A172 (cell line): ENCODE measurements at places on chromosomes 16 and 17. TPM values are rescaled to one million over a fixed set of nuclear protein-coding genes. Genes with fewer than 3 reads are reported as not detected.

The VPS25 gene
- 174 and 181 TPM in 2 replicates for total RNA-seq

The SDR42E1 gene
- total RNA-seq = 0.03 and 0.14 TPM in 2 replicates

The FMNL1 gene
- 36.3 and 44.8 TPM in 2 replicates for total RNA-seq

The CD300H gene
- total RNA-seq = not detected in 2 replicates

The SLC2A4 gene
- not detected in 2 replicates for total RNA-seq

The CCP110 gene
- total RNA-seq = 19.5 and 19.9 TPM in 2 replicates

The HASPIN gene
- 20.5 and 22.6 TPM in 2 replicates for total RNA-seq

The NOXO1 gene
- total RNA-seq = 0.19 TPM in 1 of 2 replicates, not detected in the other

The DYNLRB2 gene
- not detected in 2 replicates for total RNA-seq

The PRSS8 gene
- 2.9 and 4.2 TPM in 2 replicates for total RNA-seq

The SLC5A11 gene
- 0.05 TPM in 1 of 2 replicates, not detected in the other for total RNA-seq

The FKBP10 gene
- total RNA-seq = 131 and 139 TPM in 2 replicates

The BEAN1 gene
- 0.91 and 1.7 TPM in 2 replicates for total RNA-seq

The SLC22A31 gene
- not detected in 2 replicates for total RNA-seq

The CCDC40 gene
- total RNA-seq = 0.59 and 1.1 TPM in 2 replicates

The SLC9A5 gene
- 0.03 and 0.29 TPM in 2 replicates for total RNA-seq

The ZPBP2 gene
- not detected in 2 replicates for total RNA-seq

The SGCA gene
- 0.22 and 9.3 TPM in 2 replicates for total RNA-seq

The PRM1 gene
- total RNA-seq = not detected in 2 replicates

The GDPD3 gene
- 1.8 and 2.8 TPM in 2 replicates for total RNA-seq

The PABPN1L gene
- total RNA-seq = not detected in 2 replicates

The HSF5 gene
- total RNA-seq = not detected in 2 replicates

The KRTAP2-3 gene
- 0.69 and 1.00 TPM in 2 replicates for total RNA-seq

The EME1 gene
- total RNA-seq = 12.8 and 15.8 TPM in 2 replicates

The CDH1 gene
- 0.14 and 1.5 TPM in 2 replicates for total RNA-seq

The PRKCB gene
- not detected in 2 replicates for total RNA-seq

The NPIPA5 gene
- not detected in 2 replicates for total RNA-seq

The PDF gene
- total RNA-seq = 44.3 and 68.4 TPM in 2 replicates

The SCPEP1 gene
- 100 and 126 TPM in 2 replicates for total RNA-seq

The ASIC2 gene
- not detected in 2 replicates for total RNA-seq

The SECTM1 gene
- total RNA-seq = 1.2 and 1.6 TPM in 2 replicates

The RANBP10 gene
- total RNA-seq = 3.7 and 8.8 TPM in 2 replicates

The PLEKHG4 gene
- total RNA-seq = 0.14 TPM in 1 of 2 replicates, not detected in the other

The SSTR5 gene
- total RNA-seq = not detected in 2 replicates

The ESRP2 gene
- total RNA-seq = 0.45 TPM in 1 of 2 replicates, not detected in the other

The CPNE7 gene
- 4.7 and 18.5 TPM in 2 replicates for total RNA-seq

The ACTG1 gene
- total RNA-seq = 5,134 and 6,456 TPM in 2 replicates

The CACNG5 gene
- total RNA-seq = not detected in 2 replicates

The BRIP1 gene
- 18.4 and 25.5 TPM in 2 replicates for total RNA-seq

The MT4 gene
- total RNA-seq = not detected in 2 replicates

The NDUFB10 gene
- total RNA-seq = 367 and 415 TPM in 2 replicates

The STH gene
- total RNA-seq = not detected in 2 replicates

The CALB2 gene
- total RNA-seq = 2.6 and 5.2 TPM in 2 replicates

The SCGB1C2 gene
- not detected in 2 replicates for total RNA-seq

The RRAD gene
- 1.0 and 2.8 TPM in 2 replicates for total RNA-seq

The KRTAP4-4 gene
- total RNA-seq = not detected in 2 replicates

The CD300LB gene
- not detected in 2 replicates for total RNA-seq

The C16orf54 gene
- total RNA-seq = 0.09 TPM in 1 of 2 replicates, not detected in the other

The KRT36 gene
- 0.05 TPM in 1 of 2 replicates, not detected in the other for total RNA-seq

The POLR3E gene
- total RNA-seq = 29.0 and 46.3 TPM in 2 replicates

The CCDC78 gene
- 2.1 and 4.0 TPM in 2 replicates for total RNA-seq

The NPW gene
- 0.14 TPM in 1 of 2 replicates, not detected in the other for total RNA-seq
